Natural killer cell (primary cell): ENCODE measurements at places on chromosomes 2 and 18. TPM values are rescaled to one million over a fixed set of nuclear protein-coding genes. Genes with fewer than 3 reads are reported as not detected.

The DYTN gene
- total RNA-seq = not detected

The MC4R gene
- total RNA-seq = not detected

The STARD6 gene
- total RNA-seq = not detected

The EEF1B2 gene
- 404 TPM for total RNA-seq

The RAPH1 gene
- 0.34 TPM for total RNA-seq

The SULT1C2 gene
- total RNA-seq = not detected

The MYCN gene
- total RNA-seq = 0.18 TPM

The STAT4 gene
- 339 TPM for total RNA-seq

The TYMS gene
- total RNA-seq = 13.6 TPM

The CFC1 gene
- total RNA-seq = not detected

The MRO gene
- not detected for total RNA-seq

The EXOC6B gene
- total RNA-seq = 16.6 TPM

The SP5 gene
- not detected for total RNA-seq

The DGUOK gene
- 54.8 TPM for total RNA-seq

The SNED1 gene
- total RNA-seq = 2.5 TPM

The CDH19 gene
- total RNA-seq = not detected

The LONRF2 gene
- not detected for total RNA-seq

The APLF gene
- total RNA-seq = 4.3 TPM
